ENCODE measurements at places on chromosomes 12 and 14.

DNA sequence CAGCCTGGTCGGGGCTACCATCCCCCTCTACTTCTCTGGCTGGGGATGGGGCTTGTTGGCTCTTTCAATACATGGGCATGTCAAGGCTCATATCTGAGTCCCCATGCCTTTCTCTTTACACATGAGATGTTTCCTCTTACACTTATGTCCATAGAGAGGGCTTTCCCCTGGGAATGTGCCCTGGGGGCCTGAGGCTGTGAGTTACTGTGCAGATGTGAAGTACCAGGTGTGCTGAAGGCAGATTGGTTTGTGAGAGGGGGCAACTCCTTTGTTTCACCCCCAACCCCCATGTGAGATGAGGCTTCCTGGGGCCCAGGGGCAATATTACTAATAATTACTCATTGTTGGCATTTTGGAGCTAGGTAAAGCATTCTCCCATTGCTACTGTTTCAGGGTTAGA lies 32.8 kb downstream of the NRXN3 start:
- DNase-seq = no peak

- DNase-seq = no peak
Observed at GRCh38 chr12:69054343-69055056, 121.5 kb upstream of the CPM start.

GRCh38 chr12:106291342-106291741 lies 11.2 kb upstream of the TCP11L2 start:
- no peak for DNase-seq

- DNase-seq = no peak
Observed at GRCh38 chr14:105532735-105533141, 6.4 kb downstream of the TMEM121 start.

GRCh38 chr12:84756961-84757360 lies 155.6 kb downstream of the SLC6A15 start:
- no peak for DNase-seq

DNA sequence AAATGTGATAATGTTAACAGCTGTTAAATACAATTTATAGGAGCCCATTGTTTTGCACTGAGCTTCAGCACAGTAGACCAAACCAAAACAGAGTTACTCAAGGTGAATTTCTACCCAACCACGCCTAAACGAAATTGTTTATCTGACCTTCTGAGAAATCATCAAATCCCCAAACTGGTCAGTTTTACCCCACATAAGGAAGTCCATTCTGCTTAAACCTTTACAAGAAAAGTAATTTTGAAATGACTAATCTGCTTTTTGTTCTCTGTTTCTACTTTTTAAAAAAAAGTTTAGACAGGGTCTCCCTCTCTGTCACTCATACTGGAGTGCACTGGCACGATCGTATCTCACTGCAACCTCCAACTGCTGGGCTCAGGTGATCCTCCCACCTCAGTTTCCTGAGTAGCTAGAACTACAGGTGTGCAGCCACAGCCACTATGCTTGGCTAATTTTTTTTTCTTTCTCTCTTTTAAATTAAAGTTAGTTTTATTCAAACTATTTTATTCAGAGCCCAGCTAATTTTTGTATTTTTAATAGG lies 1.4 kb upstream of the RNF10 start:
- DNase-seq = no peak

- DNase-seq = no peak
Observed at GRCh38 chr12:11753150-11753499, 103.7 kb downstream of the ETV6 start.

- no peak for DNase-seq
Observed at GRCh38 chr14:99395909-99396530, 84.6 kb downstream of the SETD3 start.

DNA sequence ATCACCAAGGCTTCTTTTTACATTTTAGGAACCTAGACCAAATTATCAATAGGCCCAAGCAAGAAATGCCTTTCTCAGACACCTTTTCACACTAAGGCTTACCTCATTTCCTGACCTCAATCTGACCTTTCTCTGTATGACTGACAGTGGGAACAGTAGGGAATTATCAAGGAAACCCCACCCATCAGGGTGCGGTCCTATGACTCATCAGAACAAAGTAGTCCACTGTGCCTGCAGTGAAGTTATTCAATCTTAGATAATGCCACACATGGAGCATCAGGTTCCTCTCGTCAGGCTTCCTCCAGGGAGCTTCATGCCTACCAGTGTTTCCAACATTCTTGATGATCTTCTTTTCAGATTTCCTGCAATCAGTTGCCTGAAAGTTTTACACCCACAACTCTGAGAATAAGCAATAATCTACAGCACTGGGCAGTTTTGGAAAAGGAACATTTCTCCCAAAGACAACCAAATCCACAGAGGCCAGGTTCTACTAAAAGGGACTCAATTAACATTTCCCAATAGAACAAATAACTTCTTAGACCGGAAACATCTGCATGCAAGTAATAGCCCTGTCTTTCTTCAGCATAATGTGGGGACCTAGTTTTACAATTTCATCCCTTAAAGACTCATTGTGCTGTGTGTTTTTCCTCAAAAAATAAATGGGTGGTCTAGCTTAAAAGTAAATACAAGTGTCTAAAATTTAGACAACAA lies 35.9 kb upstream of the TMTC2 start:
- DNase-seq = no peak

GRCh38 chr14:69643430-69644200 lies 32.2 kb downstream of the SUSD6 start:
- DNase-seq = no peak

GRCh38 chr14:61430066-61430757 lies 108.8 kb downstream of the PRKCH start:
- DNase-seq = no peak

- DNase-seq = no peak
Observed at GRCh38 chr14:74793506-74794155, 30.5 kb downstream of the YLPM1 start.

DNA sequence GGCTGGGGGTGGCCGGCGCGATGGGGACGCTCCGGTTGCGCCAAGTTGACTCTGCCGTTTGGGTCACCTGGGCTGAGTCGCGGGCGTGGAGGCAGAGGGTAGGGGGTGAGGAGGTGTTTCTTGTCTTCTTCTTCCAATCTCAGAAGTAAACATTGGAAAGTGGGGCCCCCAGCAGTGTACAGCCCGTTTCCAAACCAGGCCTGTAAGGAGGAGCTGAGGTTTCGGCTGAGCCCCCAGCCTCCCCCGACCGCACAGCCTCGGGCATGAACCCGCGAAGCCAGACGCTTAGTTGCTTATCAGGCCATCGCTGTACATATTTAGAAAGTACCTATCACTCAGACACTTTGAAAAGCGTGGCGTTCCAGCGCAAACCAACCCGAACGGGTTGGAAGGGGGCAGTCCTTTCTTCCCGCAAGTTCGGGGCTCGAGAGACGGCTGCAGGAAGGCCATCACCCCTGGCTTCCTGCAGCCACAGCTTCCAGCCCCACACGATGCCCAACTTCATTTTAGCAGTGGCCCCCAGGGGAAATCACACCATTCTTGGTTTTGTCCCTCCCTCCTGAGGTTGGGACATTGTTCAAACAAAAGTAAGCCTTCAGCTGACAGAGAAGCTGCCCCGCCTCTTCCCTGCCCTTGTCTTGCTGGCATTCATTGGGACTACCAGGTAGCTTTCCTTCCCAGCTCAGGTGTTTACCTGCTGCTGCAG lies 164.1 kb downstream of the ZFP36L1 start:
- DNase-seq = no peak

- no peak for DNase-seq
Observed at GRCh38 chr14:35257809-35258208, 34.4 kb upstream of the PSMA6 start.

GRCh38 chr14:71403656-71404055 lies 496.4 kb downstream of the PCNX1 start:
- DNase-seq = no peak

GRCh38 chr14:34646570-34647255 lies 16.8 kb upstream of the SNX6 start:
- no peak for DNase-seq

GRCh38 chr12:2958432-2959191 lies 585 bp upstream of the TEAD4 start:
- DNase-seq = no peak

DNA sequence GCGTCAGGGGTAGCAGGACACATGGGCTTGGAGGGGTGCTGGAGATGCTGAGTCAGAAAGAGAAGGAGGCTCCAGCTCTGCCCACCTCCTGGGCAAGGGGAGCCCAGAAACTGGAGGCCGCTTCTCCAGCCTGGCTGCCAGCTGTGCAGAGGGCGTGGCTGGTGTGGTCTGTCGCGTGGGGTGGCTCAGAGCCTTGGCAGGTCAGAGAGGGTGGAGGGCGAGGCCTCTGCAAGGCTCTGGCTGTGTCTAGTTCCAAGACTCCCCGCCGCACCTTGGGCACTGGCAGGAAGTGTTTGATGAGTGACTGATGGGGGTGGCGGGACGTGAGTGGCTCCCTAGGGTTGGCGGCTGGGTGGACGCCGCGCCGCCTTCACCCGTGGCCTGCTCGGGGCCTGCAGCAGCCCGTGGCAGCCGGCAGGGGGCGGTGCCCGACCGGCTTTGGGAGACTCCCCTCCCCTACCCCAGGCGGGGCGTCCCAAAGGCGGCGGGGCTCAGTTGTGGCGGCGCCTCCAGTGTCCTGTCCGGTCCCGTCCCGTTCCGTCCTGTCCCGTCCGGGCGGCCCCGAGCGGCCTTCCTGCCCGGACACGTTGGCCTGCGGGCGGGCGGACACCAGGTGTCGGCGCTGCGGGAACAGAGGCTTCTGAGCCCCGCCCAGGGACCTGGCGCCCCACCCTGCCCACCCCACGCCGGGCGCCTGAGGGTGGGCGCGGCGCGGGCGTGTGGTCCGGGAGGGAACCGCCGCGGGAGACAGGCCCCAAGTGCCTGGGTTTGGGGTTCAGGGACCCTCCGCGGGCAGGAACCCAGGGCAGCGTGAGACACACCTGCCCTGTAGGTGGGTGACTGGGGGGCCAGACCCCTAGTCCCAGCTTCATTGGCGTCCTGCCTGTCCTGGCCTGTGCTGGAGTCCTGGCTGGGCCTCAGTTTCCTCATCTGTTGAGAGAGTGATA lies 39.7 kb downstream of the KRT80 start:
- no peak for DNase-seq

GRCh38 chr14:106511006-106511799 lies 984.8 kb downstream of the TMEM121 start:
- no peak for DNase-seq

DNA sequence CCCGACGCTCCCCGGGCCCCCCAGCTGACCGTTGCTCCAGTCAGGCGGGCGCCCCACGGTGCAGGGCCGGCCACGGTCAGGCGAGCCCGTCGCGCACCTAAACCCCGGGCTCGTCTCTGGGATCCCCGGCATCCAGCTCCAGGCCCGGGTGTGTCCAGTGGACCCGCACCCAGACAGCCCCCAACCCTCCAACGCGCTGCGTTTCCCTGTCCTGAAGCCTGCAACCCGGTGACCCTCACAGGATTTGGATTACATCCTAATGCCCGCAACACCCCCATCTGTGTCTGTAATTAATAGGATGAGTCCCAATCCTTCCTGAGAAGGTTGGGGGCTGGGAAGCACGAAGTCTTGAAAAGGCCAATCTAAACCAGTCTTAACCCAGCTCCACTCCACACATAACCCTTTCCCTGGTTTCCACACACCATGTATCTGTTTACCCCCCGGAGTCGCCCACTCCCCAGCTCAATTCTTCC lies 10.4 kb downstream of the CPNE6 start:
- DNase-seq = no peak

- no peak for DNase-seq
Observed at GRCh38 chr12:6534695-6534944, 303 bp downstream of the GAPDH start.

DNA sequence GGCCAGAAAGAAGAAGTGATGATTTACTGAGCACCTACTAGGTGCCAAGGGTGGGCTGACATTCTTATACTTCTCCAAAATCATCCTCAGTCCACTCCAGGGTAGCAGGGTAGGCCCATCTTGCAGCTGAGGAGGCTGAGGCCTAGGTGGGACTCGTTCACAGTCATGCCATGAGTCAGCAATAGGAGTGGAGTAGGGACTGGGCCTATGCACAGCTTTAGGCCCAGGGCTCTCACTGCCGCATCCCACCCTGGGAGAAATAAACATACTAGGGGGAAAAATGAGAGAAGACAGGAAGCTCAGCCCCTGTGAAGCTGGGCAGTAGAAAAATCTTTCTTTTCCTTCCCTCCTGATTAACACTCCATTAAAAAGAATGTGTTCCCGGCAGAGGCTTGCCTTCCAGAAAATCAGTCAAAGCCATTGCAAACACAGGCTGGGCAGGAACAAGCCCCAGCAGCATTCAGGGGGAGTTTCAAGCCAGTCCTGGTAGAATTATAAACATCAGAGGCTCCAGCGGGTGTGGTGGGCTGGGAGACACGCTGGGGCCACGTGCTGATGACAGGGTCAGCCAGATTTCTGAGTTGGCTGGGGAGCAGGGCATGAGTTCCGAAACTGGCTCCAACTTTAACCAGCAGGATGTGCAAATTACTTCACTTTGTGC lies 1.8 kb downstream of the HSPB8 start:
- DNase-seq = no peak

- no peak for DNase-seq
Observed at GRCh38 chr14:82905762-82906161, 1372.1 kb upstream of the SEL1L start.

- DNase-seq = no peak
Observed at GRCh38 chr14:36905272-36905888, 243.7 kb downstream of the PAX9 start.

- peak; percentile 44 for DNase-seq
Observed at GRCh38 chr12:83121897-83122622, 435.4 kb downstream of the TMTC2 start.

DNA sequence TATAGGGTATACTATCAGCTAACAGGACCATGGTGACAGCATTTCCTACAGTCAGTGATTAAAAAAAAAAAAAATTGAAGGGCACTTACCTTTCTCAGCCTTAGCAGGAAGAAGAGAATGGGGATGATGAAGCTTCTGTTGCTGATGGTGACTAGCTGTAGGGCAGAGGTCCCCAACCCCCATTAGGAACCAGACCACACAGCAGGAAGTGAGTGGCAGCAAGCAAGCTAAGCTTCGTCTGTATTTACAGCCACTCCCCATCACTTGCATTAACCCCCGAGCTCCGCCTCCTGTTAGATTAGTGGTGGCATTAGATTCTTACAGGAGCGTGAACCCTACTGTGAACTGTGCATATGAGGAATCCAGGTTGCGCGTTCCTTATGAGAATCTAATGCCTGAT lies 91.3 kb upstream of the USP44 start:
- DNase-seq = no peak

GRCh38 chr12:108788076-108788782 lies 56.9 kb upstream of the CORO1C start:
- DNase-seq = no peak

DNA sequence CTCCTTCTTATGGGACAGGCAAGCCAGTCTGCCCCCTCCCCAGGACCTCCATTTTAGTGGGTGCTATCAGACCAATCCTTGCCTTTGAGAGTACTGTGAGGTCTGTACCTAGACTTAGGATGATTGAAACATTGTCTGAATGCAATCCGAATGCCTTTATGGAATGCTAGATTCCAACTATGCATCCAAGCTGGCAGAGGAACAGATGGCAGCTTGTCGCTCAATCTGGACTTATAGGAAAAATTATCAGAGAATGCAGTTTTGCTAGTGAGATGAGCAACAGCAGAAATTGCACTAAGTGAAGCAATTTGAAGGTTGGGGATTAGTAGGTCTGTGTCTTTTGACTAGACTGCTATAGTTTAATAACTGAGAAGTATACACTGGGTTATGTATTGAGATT lies 109.1 kb downstream of the DYRK2 start:
- DNase-seq = no peak
